ENCODE measurements at places on chromosomes 4 and X. TPM values are rescaled to one million over a fixed set of nuclear protein-coding genes. Genes with fewer than 3 reads are reported as not detected.

- DNase-seq, result no peak
Observed at GRCh38 chr4:143089291-143089690, 95.4 kb upstream of the USP38 start.

GRCh38 chr4:144716778-144717177 is 70.8 kb downstream of the HHIP start:
- DNase-seq, result no peak

GRCh38 chrX:145613894-145614293 is 203.7 kb upstream of the SLITRK2 start:
- DNase-seq, result no peak

- DNase-seq, result no peak
Observed at GRCh38 chr4:154088741-154089140, 299.9 kb upstream of the SFRP2 start.

DNA sequence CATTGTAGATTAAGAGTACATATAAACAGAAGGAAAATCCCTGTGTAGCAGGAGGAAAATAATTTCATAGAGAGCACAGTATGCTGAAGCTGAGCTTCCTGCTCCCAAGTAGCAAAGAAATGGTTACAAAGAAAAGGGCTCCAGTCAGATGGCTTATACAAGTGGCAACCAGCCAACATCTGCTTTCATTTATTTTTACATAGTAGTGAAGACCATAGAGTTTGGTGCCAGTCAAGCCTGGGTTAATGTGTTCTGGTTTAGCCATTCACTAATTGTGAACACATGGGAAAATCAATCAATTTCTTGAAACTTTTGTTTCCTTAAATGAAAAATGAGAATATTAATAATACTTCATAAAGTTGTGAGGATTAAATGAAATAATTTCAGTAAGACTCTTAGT is 111.3 kb upstream of the ELOVL6 start:
- DNase-seq, result no peak

DNA sequence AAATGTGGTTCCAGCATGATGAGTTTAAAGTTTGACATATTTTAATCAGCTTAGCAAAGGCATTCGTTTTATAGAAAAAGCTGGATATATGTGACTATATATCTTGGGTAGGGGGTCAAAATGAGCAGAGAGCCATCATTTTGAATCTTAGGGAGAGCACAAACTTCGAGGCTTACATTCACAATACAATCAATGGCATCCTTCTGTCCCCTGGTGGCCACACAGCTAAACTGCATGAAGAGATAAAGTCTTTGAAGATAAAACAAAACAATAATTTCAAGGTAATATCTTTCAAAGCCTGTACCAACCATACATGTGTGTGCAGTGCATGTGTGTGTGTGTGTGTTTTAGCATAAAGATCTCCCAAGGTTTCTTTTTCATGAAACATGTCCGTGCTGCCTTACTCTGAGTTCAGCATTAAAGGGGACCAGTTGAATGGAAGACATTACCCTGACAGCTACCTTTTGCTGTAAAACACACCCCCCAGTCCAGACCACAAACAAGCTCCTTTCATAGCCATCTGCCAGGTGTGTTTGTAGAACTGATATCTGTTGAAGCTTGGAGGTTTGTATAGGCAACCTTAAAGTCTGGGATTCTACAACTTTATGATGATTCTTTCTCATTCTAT is 22.0 kb downstream of the DYNLT3 start:
- DNase-seq, result peak; percentile 56

GRCh38 chrX:123860983-123861382 is 1.1 kb downstream of the XIAP start:
- DNase-seq, result peak; percentile 25

DNA sequence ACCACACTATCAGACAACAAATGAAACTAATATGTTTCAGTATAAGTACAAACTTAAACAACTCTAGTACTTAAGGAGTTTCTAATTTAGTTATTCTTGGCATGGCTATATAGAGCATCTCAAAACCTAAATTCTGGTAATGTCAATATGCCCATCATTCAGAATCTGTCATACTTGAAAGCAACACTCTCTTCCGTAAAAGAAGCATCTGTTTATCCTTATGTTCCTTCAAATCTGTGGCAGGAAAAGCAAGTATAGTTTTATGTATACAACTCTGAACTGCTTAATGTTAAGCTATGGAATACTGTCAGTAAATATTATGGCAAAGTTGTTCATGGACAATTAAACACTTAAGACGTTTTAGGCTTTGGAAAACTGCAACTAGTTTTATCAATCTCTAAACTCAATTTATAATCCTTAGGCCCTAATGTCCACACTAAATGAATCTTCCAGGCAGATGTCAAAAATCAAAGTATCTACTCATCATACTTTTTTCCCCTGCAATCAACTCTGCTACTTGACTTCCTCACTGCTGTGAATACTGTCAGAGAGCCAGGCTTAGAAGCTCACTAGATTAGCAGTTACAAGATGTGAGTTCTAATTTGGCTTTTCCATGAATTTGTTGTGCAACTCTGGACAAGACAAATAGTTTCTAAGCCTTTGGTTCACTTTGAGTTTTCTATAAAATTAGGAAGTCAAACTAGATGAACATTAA is 109.4 kb downstream of the SCLT1 start:
- DNase-seq, result no peak

DNA sequence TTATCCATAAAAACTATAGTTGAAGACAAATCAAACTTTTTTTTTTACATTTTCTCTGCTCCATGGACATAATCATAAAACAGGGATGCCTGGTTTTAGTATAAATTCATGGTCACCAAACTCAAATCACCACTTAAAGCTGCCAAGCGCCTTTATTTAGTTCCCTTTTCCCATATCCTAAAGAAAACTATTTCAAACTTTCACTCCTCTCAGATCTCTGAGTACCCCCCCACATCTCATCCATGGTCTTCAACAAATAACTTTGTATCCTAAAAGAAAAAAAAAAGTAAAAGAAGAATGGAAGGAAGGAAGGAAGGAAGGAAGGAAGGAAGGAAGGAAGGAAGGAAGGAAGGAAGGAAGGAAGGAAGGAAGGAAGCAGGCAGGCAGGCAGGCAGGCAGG is 1438.7 kb downstream of the C4orf33 start:
- DNase-seq, result no peak

DNA sequence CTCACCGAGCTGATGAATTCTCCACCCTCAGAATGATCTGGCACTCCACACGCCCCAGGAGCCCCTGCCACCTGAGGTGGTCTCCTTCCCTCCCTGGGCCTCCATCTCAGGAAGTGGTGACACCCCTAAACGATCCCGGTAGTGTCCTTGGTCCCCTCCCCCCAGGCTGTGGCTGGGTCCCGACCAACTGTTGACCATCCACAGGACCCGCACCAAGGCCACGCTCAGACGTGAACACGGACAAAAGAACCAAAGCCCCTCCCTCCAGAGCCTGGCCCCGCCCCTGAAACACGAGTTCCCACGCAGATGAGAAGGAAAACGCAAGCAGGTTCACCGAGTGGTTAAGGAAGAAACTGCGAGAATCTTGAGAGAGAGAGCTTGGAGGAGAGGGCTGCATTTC is 16.6 kb downstream of the LRPAP1 start:
- no peak for DNase-seq

GRCh38 chr4:159787901-159788300 is 685.0 kb downstream of the RAPGEF2 start:
- DNase-seq, result no peak

DNA sequence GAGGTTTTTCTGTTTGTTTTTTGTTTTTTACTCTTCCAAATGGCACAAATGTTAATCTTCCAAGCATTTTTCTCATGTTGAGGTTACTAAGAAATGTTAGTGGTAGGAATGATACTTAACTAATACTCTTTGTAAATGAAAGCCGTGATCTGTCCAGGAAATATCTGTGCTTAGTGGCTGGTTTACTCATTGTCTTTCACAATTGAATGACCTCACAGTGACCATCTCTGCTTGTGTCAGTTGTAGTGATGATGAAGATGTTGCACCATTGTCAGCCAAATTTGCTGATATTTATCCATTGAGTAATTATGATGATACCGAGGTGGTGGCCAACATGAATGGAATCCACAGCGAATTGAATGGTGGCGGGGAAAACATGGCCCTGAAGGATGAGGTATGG is 93.5 kb downstream of the TNIP2 start:
- peak; percentile 34 for DNase-seq

GRCh38 chr4:102390438-102390837 is 45.2 kb upstream of the SLC39A8 start:
- no peak for DNase-seq

- no peak for DNase-seq
Observed at GRCh38 chrX:130444641-130445336, 43.0 kb downstream of the RBMX2 start.

- no peak for DNase-seq
Observed at GRCh38 chr4:88962396-88962795, 94.6 kb downstream of the FAM13A start.

- DNase-seq, result no peak
Observed at GRCh38 chr4:5839751-5840674, 52.9 kb downstream of the CRMP1 start.

- DNase-seq, result no peak
Observed at GRCh38 chr4:78345237-78345636, 206.3 kb upstream of the ANXA3 start.

The SAGE1 gene
- not detected for total RNA-seq

The ASB9 gene
- total RNA-seq, result 5.3 TPM

The MCF2 gene
- total RNA-seq, result not detected

The KLHL15 gene
- total RNA-seq, result 10.0 TPM

The MGAT4D gene
- not detected for total RNA-seq

The LRP2BP gene
- total RNA-seq, result 0.34 TPM
